Mammary microvascular endothelial cell (primary cell): ENCODE measurements at places on chromosomes 11 and 22. TPM values are rescaled to one million over a fixed set of nuclear protein-coding genes. Genes with fewer than 3 reads are reported as not detected.

IGLL5 gene
- total RNA-seq = not detected in 2 replicates

OR2AG1 gene
- total RNA-seq = not detected in 2 replicates

MRGPRF gene
- total RNA-seq = 0.07 TPM in 1 of 2 replicates, not detected in the other

SLC22A8 gene
- total RNA-seq = not detected in 2 replicates

CXCR5 gene
- not detected in 2 replicates for total RNA-seq

RASD2 gene
- not detected in 2 replicates for total RNA-seq

NOX4 gene
- 18.7 and 31.4 TPM in 2 replicates for total RNA-seq

PRR33 gene
- total RNA-seq = not detected in 2 replicates

DCDC1 gene
- total RNA-seq = not detected in 2 replicates

RASGRP2 gene
- 1.6 TPM in 1 of 2 replicates, not detected in the other for total RNA-seq

METTL15 gene
- 6.2 and 7.9 TPM in 2 replicates for total RNA-seq

B3GAT1 gene
- not detected in 2 replicates for total RNA-seq

FOXRED2 gene
- total RNA-seq = 11.0 and 15.7 TPM in 2 replicates

GLB1L2 gene
- 0.07 and 0.34 TPM in 2 replicates for total RNA-seq

RAG2 gene
- total RNA-seq = not detected in 2 replicates

C22orf42 gene
- not detected in 2 replicates for total RNA-seq

PPFIBP2 gene
- total RNA-seq = 0.33 and 2.3 TPM in 2 replicates

KCTD14 gene
- total RNA-seq = 1.4 and 1.6 TPM in 2 replicates

ZNF280B gene
- total RNA-seq = 0.73 and 0.94 TPM in 2 replicates

CD3G gene
- total RNA-seq = not detected in 2 replicates

ATM gene
- total RNA-seq = 22.3 and 23.7 TPM in 2 replicates

RAB3IL1 gene
- total RNA-seq = 5.1 and 7.5 TPM in 2 replicates

JAML gene
- total RNA-seq = not detected in 2 replicates

P2RY2 gene
- total RNA-seq = 15.2 and 16.5 TPM in 2 replicates

SLC5A12 gene
- total RNA-seq = not detected in 2 replicates

DGAT2 gene
- total RNA-seq = 0.44 and 2.5 TPM in 2 replicates

TPBGL gene
- not detected in 2 replicates for total RNA-seq

CYP2D6 gene
- not detected in 2 replicates for total RNA-seq

CRYBB2 gene
- not detected in 2 replicates for total RNA-seq

HEPHL1 gene
- not detected in 2 replicates for total RNA-seq

TRIM51 gene
- not detected in 2 replicates for total RNA-seq

DCHS1 gene
- 22.5 and 23.9 TPM in 2 replicates for total RNA-seq

HIPK3 gene
- total RNA-seq = 23.8 and 27.6 TPM in 2 replicates

CFAP300 gene
- total RNA-seq = not detected in 2 replicates

OR8G5 gene
- total RNA-seq = not detected in 2 replicates

ISX gene
- not detected in 2 replicates for total RNA-seq

MS4A8 gene
- total RNA-seq = not detected in 2 replicates

DDTL gene
- total RNA-seq = 0.39 and 0.60 TPM in 2 replicates

TSGA10IP gene
- total RNA-seq = not detected in 2 replicates

PLEKHA7 gene
- total RNA-seq = 0.94 and 1.1 TPM in 2 replicates

UPK2 gene
- total RNA-seq = not detected in 2 replicates

KCNJ5 gene
- not detected in 2 replicates for total RNA-seq

SF3A1 gene
- 28.6 and 40.0 TPM in 2 replicates for total RNA-seq

SYT13 gene
- not detected in 2 replicates for total RNA-seq

ATG13 gene
- 82.8 and 91.6 TPM in 2 replicates for total RNA-seq

EMID1 gene
- under 0.01 and 1.9 TPM in 2 replicates for total RNA-seq

TUB gene
- total RNA-seq = 0.13 and 0.25 TPM in 2 replicates

KCNA4 gene
- not detected in 2 replicates for total RNA-seq

MUC2 gene
- not detected in 2 replicates for total RNA-seq

RHOD gene
- total RNA-seq = 16.4 and 26.0 TPM in 2 replicates

NAALAD2 gene
- 0.13 and 0.20 TPM in 2 replicates for total RNA-seq

CCDC87 gene
- 0.05 TPM in 1 of 2 replicates, not detected in the other for total RNA-seq

MUC5AC gene
- total RNA-seq = not detected in 2 replicates
